ENCODE measurements at places on chromosomes 7 and 10. TPM values are rescaled to one million over a fixed set of nuclear protein-coding genes. Genes with fewer than 3 reads are reported as not detected.

The ECHDC3 gene
- total RNA-seq = 4.4 TPM

- DNase-seq = no peak
Observed at GRCh38 chr10:13234172-13234571, at the start of gene UCMA. TSS of gene UCMA (minus strand) at chr10:13234374. CDS start at chr10:13234258, 116 bp downstream.

DNA sequence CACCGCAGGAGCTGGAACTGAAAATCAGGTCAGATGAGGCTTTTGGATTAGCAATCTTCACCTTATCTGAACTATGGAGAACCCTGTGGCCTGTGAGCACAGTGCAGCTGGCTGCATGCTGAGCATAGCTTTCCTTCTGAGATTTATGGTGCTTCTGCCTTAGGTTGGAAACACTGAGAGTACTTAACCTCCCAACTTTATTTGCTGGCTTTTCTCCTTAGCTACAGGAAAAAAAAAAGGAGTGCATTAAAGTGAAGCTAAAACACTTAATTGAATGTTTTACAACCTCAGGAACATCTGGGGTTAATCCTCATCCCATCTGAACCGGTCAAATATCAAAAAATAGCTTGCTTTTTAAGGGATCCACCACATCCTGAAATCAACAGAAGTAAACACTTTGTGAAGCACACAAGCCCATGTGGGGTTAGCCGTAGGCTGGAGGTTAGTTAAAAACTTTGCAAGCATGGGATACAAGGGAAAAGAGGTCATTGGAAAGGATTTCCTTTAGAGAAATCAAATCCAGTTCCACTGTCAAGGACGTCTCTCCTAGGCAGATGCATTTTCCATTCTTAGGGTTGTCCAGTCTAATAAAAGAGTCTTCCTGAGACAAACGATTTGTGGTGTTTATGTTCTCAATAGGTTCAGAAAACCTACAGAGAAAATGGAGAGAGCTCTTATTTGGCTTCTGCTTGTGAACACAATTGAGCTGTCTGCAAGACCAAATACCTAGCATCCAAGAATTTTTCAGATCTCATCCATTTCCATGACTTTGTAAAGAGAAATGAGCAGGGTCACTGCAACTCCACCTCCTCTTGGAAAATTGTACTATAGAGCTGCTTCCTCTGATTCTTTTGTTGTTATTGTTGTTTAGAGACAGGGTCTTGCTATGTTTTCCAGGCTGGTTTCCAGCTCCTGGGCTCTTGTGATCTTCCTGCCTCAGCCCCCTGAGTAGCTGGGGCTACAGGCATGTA, 470.4 kb upstream of the IGFBP3 start:
- peak; percentile 36 for DNase-seq

- DNase-seq = no peak
Observed at GRCh38 chr10:116602648-116603400, 12.1 kb downstream of the PNLIPRP1 start.

DNA sequence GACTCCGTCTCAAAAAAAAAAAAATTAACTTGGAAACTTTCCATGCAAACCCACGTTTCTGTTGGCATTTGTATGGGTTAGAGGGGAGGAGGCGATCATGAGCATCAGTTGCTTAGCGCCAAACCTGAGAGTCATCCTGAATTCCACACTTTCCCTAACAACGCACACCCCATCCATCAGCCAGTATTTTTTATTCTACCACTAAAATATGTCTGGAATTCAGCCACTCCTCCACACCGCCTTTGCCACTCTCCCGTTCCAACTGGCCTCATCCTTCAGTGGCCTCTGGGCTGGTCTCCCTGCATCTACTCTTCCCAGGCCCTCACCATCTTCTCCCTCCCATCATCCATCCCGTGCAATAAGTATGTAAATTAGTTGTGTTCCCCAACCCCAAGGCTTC, 4.7 kb upstream of the LMBR1 start:
- no peak for DNase-seq

DNA sequence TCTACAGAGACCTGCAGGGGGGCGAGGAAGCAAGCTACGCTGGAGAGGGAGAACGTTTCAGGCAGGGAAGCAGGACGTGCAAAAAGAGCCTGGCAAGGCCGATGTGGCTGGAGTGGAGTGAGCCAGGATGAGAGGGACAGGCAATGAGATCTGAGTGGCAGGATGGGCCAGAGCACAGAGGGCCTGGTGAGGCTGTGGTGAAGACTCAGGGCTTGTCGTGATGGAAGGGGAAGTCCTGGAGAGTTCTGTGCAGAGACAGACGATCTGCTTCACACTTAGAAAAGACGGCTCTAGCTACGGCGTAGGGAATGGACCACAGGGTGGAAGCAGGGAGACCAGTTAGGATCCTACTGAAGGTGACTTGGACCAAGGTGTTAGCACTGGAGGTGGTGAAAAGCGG, 87.0 kb downstream of the SH3PXD2A start:
- no peak for DNase-seq
